ENCODE measurements at places on chromosomes 5 and 9.

GRCh38 chr5:132396589-132397031 lies 27.1 kb downstream of the SLC22A5 start:
- no peak for DNase-seq

DNA sequence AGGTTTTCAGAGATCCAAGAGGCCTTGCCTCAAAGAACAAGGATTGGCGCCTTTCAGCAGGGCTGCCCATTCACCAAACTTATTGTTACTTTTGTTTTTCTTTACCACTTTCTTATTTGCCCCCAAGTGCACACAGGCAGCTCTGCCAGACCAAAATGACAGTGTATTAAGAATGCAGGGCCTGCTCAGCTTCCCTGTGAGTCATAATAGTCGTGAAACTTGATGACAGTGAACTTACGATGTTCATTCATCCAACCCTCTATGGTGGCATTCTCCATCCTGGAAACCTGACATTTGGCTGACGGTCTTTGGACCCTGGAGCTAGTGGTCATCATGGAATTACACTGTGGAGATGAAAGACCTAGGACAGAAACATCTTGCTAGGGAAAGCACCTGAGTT lies 44.3 kb downstream of the UBE2QL1 start:
- no peak for DNase-seq

DNA sequence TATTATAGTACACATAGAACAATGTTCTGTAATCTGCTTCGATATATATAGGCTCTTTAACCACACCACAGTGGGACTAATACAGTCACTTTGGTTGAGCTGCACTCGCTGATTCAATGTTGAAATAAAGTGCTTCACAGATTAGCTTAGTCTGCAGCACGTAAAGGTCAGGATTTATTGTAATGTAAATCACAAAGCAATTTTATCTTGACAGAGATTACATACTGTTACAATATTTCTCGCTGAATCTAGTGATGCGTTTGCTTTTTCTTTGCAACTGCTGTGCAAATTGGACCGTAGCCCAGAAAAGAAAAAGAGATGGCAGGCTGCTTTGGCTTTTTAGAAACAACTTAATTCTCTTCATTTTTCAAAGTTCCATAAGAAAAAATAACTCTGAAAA lies 52.9 kb downstream of the CETN3 start:
- no peak for DNase-seq

- DNase-seq = no peak
These were observed 32.8 kb downstream of the PLAC8L1 start for GRCh38 chr5:146072595-146072994.

- no peak for DNase-seq
These were observed 627.2 kb downstream of the PSAT1 start for GRCh38 chr9:78923966-78924659.

DNA sequence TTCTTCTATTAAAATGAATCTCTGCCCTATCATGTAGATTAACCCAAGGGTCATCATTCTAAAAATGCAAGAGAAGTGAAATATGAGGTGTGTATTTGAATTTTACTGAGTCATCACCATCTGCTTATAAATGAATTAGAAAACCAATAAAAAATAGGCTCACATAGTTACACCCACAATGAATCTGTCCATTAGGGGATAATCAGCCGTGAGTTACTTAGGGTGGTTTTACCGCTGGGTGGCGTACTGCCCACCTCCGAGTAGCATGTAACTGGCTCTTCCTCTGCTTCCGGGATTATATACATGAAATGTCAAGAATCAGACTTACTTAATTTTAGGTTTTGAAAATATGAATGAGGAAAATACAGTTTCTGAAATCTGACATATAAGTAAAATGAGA lies 332.9 kb upstream of the CCNG1 start:
- DNase-seq = no peak

- no peak for DNase-seq
These were observed 34.7 kb downstream of the ADRB2 start for GRCh38 chr5:148861088-148861487.

DNA sequence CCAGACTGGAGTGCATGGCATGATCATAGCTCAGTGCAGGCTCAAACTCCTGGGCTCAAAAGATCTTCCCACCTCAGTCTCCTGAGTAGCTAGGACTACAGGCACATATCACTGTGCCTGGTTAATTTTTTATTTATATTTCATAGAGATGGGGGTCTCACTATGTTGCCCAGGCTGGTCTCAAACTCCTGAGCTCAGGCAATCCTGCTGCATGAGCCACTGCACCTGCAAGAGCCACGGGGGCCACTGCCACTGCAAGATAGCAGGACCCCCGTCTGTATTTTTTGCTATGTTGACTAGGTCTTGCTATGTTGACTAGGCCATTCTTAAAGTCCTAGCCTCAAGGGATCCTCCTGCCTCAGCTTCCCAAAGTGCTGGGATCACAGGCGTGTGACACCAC lies 6.5 kb downstream of the CYSTM1 start:
- no peak for DNase-seq

- no peak for DNase-seq
These were observed 48.7 kb downstream of the RUSC2 start for GRCh38 chr9:35538361-35539234.

GRCh38 chr9:72929542-72929941 lies 23.3 kb downstream of the ALDH1A1 start:
- DNase-seq = no peak
